ENCODE measurements at places on chromosomes 3 and 15. TPM values are rescaled to one million over a fixed set of nuclear protein-coding genes. Genes with fewer than 3 reads are reported as not detected.
A peak's percentile ranks its signal among the peaks of the same experiment; 100 is the strongest.

PLSCR2 gene
- total RNA-seq, result 0.86 TPM

NR2C2 gene
- total RNA-seq, result 56.7 TPM

SLC2A2 gene
- not detected for total RNA-seq

IL17RC gene
- total RNA-seq, result 27.2 TPM

ANKRD34C gene
- total RNA-seq, result not detected

NOX5 gene
- total RNA-seq, result not detected

PRTG gene
- 10.5 TPM for total RNA-seq

CYP8B1 gene
- total RNA-seq, result not detected

ADAMTS7 gene
- 5.3 TPM for total RNA-seq

ZSCAN2 gene
- 6.9 TPM for total RNA-seq

GOLGA8J gene
- total RNA-seq, result 0.59 TPM

MYLK gene
- total RNA-seq, result 156 TPM

DNA sequence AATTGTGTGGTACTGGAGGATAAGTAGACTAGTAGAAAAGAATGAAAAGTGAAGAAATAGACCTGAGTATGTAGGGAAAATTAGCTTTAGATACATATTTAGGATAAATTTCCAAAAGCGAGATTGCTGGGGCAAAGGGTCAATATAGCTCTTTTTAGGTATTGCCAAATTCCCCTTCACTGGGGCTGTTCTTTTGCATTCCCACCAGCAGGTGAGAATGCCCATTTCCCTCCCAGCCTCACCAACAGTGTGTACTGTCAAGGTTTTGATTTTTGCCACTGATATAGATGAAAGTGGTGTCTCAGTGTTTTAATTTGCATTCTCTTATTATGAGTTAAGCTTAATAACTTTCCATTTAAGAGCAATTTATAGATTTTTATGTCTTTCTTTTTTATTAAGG is 35.7 kb upstream of the BHLHE40 start:
- no peak for DNase-seq
- H3K4me1 ChIP-seq, result no peaks in the 10 kb centered on the region
- H3K36me3 ChIP-seq, result no peaks in the 10 kb centered on the region
- H3K27me3 ChIP-seq, result no peaks in the 10 kb centered on the region
- no peak overlapping the region for H3K27ac ChIP-seq
- H3K4me3 ChIP-seq, result no peak overlapping the region

DNA sequence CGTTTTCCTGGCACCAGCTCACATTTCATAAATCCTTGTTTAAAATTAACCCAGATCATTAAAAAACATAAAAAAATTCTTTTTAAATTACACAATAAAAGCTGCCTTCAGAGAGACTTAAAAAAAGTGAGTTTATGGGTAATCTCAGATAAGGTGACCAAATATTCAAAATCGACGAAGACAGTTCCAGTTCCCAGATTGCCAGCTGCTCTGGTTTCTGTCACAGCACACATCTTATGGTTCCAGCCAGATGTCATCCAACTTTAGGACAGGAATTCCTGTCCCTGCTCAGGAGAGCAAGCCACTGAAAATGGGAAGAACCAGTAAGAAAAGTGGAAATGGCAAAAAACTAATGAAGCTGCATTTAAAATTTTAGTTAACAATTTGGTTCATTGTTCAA is 15.8 kb upstream of the ZNF770 start:
- no peak overlapping the region for H3K4me3 ChIP-seq
- H3K27me3 ChIP-seq, result no peaks in the 10 kb centered on the region
- no peaks in the 10 kb centered on the region for H3K4me1 ChIP-seq
- no peak for DNase-seq
- no peak overlapping the region for H3K27ac ChIP-seq
- H3K36me3 ChIP-seq, result no peaks in the 10 kb centered on the region

- no peak overlapping the region for H3K4me3 ChIP-seq
- no peak overlapping the region for H3K27ac ChIP-seq
- H3K36me3 ChIP-seq, result no peaks in the 10 kb centered on the region
Observed at GRCh38 chr3:112007633-112008032, 8.9 kb downstream of the TAGLN3 start.

GRCh38 chr15:45387380-45388007 is 9.2 kb upstream of the GATM start:
- H3K4me1 ChIP-seq, result peaks cover 15% of the 10 kb centered on the region
- no peak for DNase-seq
- H3K36me3 ChIP-seq, result no peaks in the 10 kb centered on the region
- no peak overlapping the region for H3K4me3 ChIP-seq
- no peak overlapping the region for H3K27ac ChIP-seq

DNA sequence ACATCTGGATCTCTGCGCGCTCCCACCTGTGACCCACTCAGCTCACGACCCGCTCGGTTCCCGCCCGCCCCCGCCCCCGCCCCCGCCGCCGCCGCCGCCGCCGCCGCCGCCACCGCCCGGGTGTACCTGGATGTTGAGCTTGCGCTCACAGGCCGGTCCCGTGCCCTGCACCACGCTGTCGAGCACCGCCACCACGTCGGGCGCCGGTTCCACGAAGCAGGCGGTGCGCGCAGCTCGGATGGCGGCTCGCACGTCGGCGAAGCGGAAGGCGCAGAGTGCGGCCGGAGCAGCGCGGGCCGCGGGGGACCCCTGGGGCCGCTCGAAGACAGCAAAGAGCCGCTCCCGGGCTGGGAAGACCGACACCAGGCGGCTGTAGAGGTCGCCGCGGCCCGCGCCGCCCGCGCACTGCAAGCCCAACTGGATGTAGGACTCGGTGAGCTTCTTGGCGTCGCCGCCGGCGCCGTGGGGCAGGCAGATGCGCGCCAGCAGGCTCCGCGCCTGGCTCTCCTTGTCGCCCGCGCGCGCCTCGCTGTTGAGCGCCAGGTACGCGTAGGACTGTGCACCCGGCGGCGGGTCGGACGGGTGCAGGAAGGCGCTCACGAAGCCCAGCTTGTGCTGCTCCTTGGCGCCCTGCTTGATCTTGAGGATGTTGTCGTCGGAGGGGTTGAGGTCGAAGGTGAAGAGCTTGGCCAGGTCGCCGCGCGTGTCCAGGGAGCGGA is 1.1 kb downstream of the PLXND1 start:
- H3K27ac ChIP-seq, result peak overlapping the region; percentile 89
- H3K27me3 ChIP-seq, result no peaks in the 10 kb centered on the region
- H3K4me1 ChIP-seq, result peaks cover 78% of the 10 kb centered on the region
- H3K36me3 ChIP-seq, result no peaks in the 10 kb centered on the region
- peak overlapping the region; percentile 70 for H3K4me3 ChIP-seq

DNA sequence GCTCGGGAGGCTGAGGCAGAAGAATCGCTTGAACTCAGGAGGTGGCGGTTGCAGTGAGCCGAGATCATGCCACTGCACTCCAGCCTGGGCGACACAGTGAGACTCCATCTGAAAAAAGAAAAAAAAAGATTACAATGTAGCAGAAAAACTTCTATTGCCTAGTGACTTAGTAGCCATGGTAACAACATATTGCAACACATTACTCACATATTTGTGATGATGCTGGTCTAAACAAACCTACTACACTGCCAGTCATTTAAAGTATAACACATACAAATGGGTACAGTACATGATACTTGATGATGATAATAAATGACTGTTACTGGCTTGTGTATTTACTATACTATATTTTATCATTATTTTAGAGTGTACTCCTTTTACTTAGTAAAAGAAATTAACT is 125.6 kb downstream of the PLOD2 start:
- DNase-seq, result no peak

GRCh38 chr3:139586420-139587017 is 47.0 kb upstream of the RBP1 start:
- H3K27ac ChIP-seq, result no peak overlapping the region
- no peak overlapping the region for H3K4me3 ChIP-seq
- no peaks in the 10 kb centered on the region for H3K27me3 ChIP-seq
- H3K36me3 ChIP-seq, result no peaks in the 10 kb centered on the region
- DNase-seq, result no peak

DNA sequence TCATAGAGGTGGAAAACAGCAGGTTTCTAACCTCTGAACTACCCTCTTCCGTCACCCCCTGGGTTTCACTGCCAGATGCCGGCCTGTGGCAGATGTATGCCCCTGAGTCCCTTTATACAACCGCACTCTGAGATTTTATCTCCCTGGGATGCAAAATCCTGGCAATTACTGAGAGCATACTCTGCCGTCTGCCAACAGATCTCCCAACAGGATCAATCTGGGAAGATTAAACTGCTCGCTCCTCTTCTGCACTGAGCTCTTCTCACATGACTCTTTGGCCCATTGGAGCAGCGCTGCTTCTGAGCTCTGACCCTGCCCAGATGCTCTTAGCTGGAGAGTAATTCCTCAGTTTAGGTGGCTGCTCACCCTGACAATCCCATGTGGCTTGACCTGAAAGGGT is 133.2 kb downstream of the LIPC start:
- H3K27ac ChIP-seq, result no peak overlapping the region
- H3K4me3 ChIP-seq, result no peak overlapping the region
- H3K4me1 ChIP-seq, result no peaks in the 10 kb centered on the region
- DNase-seq, result no peak
- no peaks in the 10 kb centered on the region for H3K36me3 ChIP-seq

DNA sequence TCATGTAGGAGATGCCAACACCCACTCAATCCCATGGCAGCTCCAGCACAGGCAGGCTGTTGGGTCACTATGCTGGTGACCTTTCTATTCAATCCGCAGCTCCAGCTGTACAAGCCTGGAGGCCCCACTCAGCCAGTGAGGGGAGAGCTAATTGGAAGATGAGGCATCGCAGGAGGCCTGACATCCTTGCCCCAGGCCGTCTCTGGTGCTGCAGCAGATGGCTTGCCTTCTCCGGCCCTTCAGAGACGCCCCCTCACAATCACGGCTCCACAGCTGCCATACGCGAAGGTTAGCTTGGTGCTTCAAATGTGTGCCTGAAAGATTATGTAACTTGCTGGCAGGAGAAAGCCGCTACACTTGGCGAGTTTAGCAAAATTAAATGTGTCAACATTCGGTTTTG is 104.2 kb upstream of the CLSTN2 start:
- H3K4me1 ChIP-seq, result no peaks in the 10 kb centered on the region
- H3K36me3 ChIP-seq, result no peaks in the 10 kb centered on the region
- peak; percentile 50 for DNase-seq
- no peak overlapping the region for H3K27ac ChIP-seq
- H3K4me3 ChIP-seq, result no peak overlapping the region

DNA sequence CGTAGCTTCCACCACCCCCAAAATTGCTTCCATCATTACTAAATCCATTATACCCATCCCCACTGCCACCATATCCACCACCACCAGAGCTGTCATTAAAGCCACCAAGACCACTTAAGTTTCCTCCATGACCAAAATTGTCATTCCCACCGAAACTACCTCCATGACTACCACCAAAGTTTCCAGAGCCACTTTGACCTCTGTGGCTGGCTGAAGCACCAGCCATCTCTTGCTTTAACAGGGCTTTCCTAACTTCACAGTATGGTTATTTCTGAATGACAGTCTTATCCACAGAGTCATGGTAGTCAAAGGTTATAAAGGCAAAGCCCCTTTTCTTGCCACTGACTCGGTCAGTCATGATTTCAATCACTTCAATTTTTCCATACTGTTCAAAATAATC is 24.3 kb upstream of the DENND4A start:
- no peak overlapping the region for H3K27ac ChIP-seq
- H3K4me1 ChIP-seq, result peaks cover 26% of the 10 kb centered on the region

GRCh38 chr3:144200466-144200865 is 228.8 kb downstream of the DIPK2A start:
- no peak overlapping the region for H3K4me3 ChIP-seq
- H3K27ac ChIP-seq, result no peak overlapping the region
- H3K4me1 ChIP-seq, result no peaks in the 10 kb centered on the region

GRCh38 chr3:123072152-123072551 is 5.3 kb downstream of the PDIA5 start:
- peak overlapping the region; percentile 3 for H3K27ac ChIP-seq
- no peak overlapping the region for H3K4me3 ChIP-seq
- H3K27me3 ChIP-seq, result no peaks in the 10 kb centered on the region
- H3K36me3 ChIP-seq, result no peaks in the 10 kb centered on the region

GRCh38 chr15:92728266-92728665 is 72.7 kb upstream of the FAM174B start:
- H3K27me3 ChIP-seq, result no peaks in the 10 kb centered on the region
- H3K27ac ChIP-seq, result no peak overlapping the region
- no peak overlapping the region for H3K4me3 ChIP-seq
- no peaks in the 10 kb centered on the region for H3K36me3 ChIP-seq
- no peaks in the 10 kb centered on the region for H3K4me1 ChIP-seq

GRCh38 chr3:50237133-50237651 is 1.2 kb downstream of the GNAI2 start:
- DNase-seq, result peak; percentile 60
- peak overlapping the region; percentile 96 for H3K27ac ChIP-seq
- peaks cover 32% of the 10 kb centered on the region for H3K36me3 ChIP-seq
- no peaks in the 10 kb centered on the region for H3K27me3 ChIP-seq
- peak overlapping the region; percentile 92 for H3K4me3 ChIP-seq

GRCh38 chr3:138902171-138902570 is 44.8 kb downstream of the FOXL2 start:
- no peak for DNase-seq
- no peaks in the 10 kb centered on the region for H3K36me3 ChIP-seq
- no peak overlapping the region for H3K4me3 ChIP-seq
- no peaks in the 10 kb centered on the region for H3K4me1 ChIP-seq

GRCh38 chr3:191393146-191393545 is 62.8 kb upstream of the UTS2B start:
- no peak overlapping the region for H3K4me3 ChIP-seq
- peaks cover 7% of the 10 kb centered on the region for H3K4me1 ChIP-seq
- H3K27me3 ChIP-seq, result no peaks in the 10 kb centered on the region
- no peak overlapping the region for H3K27ac ChIP-seq
- peaks cover 47% of the 10 kb centered on the region for H3K36me3 ChIP-seq
- DNase-seq, result no peak

- H3K36me3 ChIP-seq, result no peaks in the 10 kb centered on the region
- no peaks in the 10 kb centered on the region for H3K27me3 ChIP-seq
- H3K27ac ChIP-seq, result peak overlapping the region; percentile 93
- H3K4me3 ChIP-seq, result peak overlapping the region; percentile 84
- H3K4me1 ChIP-seq, result peaks cover 15% of the 10 kb centered on the region
Observed at GRCh38 chr15:60591496-60592370, 112.8 kb upstream of the ICE2 start.

DNA sequence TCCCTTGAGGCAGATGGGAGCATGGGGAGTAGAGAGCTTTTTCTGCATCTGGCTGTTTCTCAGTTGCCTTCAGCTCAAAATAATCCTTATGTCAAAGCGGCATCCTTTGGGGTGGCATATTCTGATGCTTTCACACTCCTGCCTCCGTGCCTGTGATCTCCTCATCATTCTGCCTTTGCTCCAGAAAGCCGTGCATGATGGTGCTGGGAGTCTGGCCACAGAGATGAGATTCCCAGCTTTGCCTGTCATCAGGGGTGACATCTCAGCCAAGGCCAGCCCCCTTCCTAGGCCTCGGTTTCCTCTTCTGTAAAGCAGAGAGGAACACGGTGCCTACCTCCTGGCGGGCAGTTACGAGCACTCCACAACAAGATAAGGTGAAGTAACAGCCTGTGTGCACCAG is 96.3 kb upstream of the ALDH1A3 start:
- H3K27ac ChIP-seq, result no peak overlapping the region
- DNase-seq, result no peak
- no peak overlapping the region for H3K4me3 ChIP-seq
- no peaks in the 10 kb centered on the region for H3K36me3 ChIP-seq
- no peaks in the 10 kb centered on the region for H3K27me3 ChIP-seq
- no peaks in the 10 kb centered on the region for H3K4me1 ChIP-seq

- no peak for DNase-seq
- no peak overlapping the region for H3K27ac ChIP-seq
- H3K4me1 ChIP-seq, result peaks cover 66% of the 10 kb centered on the region
- no peaks in the 10 kb centered on the region for H3K27me3 ChIP-seq
Observed at GRCh38 chr15:68061171-68061570, 7.1 kb downstream of the PIAS1 start.
